CD8-positive, alpha-beta memory T cell (primary cell): ENCODE measurements at places on chromosomes 6 and 20. TPM values are rescaled to one million over a fixed set of nuclear protein-coding genes. Genes with fewer than 3 reads are reported as not detected.

DNA sequence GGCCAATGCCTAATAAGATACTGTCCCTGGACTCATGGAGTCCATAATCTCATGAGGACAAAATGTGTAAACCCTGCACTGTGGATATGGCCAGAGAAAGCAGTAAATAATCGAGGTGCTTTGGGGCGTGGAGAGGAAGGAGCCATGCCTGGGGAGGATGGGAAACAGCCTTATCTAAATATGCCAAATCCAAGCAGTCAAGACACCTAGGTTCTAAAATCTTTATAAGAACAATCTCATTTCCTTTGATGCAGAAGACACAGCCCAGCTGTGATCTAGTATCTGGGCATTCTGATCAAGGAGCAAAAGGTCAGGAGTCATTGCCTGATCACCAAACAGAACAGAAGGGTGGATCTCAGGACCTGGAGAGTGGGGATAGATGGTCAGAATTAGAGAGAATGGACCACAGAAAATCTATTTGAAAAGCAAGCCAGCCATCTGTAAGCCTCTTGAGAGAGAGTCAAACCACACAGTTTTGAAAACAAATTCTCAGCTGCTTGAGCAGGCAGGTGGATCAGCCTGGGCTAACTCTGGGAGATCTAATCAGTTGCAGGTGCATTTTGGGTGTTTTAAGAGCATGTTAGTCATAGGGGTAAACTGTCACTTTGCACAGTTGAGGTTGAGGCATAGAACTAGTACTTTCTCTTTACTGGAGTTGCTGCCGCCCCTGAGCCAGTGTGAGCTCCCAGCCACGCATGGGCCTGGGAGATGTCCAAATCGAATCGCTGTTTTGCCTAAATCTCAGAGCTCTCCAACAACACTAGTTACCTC is 130.8 kb upstream of the TNFAIP3 start:
- no peaks in the 10 kb centered on the region for H3K27me3 ChIP-seq
- no peak overlapping the region for H3K27ac ChIP-seq
- DNase-seq, result no peak

DNA sequence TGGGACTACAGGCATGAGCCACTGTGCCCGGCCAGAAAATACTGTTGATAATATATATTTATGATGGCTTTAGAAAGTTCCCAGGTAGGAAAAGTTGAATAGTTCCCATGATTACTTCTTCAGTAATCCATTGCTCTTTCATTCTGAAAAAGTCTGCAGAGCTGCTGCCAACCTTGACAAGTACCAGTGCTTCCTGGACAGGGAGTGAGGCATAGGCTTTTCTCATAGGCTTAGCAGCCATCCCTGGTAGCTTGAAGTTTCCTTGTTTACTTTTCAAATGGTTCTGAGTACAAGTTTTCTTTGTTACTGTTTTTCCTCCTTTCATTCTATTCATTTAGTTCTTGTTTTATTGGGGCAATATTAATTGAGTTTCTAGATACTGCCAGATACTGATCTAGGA is 7.8 kb downstream of the RWDD1 start:
- no peak overlapping the region for H3K27ac ChIP-seq
- no peaks in the 10 kb centered on the region for H3K4me1 ChIP-seq
- H3K4me3 ChIP-seq, result no peak overlapping the region
- no peaks in the 10 kb centered on the region for H3K27me3 ChIP-seq
- no peak for DNase-seq

DNA sequence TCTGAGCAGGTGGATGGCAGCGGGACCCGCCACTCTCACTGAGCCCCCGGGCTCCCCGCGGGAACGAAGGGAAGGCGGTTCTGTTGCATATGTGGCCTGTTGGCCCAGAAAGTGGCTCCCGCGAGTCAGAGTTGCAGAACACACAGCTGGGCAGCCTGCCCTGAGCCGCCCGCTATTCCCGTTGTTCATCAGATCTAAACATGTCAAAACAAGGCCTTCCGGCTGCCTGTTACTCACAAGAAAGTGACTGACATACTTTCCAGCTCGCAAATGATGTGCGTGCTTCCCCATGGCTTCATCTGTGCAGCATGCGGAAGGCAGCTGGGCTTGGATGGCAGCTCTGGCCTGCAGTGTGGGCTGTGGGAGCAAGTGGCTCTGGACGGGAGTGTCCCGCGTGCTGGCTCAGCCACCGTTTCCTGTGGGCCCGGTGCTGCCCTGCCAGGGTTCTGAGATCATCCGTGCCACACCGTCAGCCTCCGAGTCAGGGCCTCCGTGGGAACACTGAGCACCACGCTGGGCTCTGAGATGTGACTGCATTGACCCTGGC is 227.3 kb downstream of the ERMARD start:
- no peak overlapping the region for H3K27ac ChIP-seq
- no peaks in the 10 kb centered on the region for H3K27me3 ChIP-seq
- no peaks in the 10 kb centered on the region for H3K4me1 ChIP-seq
- no peak overlapping the region for H3K4me3 ChIP-seq
- H3K36me3 ChIP-seq, result no peaks in the 10 kb centered on the region

DNA sequence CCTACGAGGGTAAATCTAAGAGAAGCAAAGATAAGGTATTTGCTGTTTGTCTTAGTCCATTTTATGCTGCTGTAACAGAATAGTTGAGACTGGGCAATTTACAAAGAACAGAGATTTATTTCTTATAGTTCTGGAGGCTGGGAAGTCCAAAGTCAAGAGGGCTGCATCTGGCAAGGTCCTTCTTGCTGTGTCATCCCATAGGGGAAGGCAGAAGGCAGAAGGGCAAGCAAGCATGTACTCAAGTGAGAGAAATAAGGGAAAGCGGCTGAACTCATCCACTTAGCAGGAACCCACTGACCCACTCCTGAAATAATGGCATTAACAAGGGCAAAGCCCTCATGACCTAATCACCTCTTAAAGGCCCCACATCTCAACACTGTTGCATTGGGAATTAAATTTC is 102.7 kb downstream of the AGPAT4 start:
- H3K27ac ChIP-seq, result no peak overlapping the region
- no peak overlapping the region for H3K4me3 ChIP-seq

DNA sequence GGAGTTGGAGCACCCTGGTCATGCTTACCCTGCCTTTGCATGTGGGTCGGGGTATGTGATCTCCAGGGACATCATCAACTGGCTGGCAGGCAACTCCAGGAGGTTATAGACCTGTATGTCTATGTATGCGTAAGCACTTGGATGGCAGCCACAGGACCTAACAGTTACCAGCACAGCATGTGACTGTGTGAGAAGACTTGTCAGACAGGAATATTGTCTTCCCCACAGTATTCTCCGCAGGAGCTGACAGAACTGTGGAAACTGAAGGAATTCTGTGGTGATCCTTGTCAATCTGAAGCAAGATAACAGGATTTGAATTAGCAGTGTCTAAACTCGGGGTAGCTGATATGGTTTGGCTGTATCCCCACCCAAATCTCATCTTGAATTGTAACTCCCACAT is 59.2 kb downstream of the TMEM244 start:
- H3K4me3 ChIP-seq, result no peak overlapping the region
- DNase-seq, result no peak
- no peaks in the 10 kb centered on the region for H3K4me1 ChIP-seq
- no peaks in the 10 kb centered on the region for H3K27me3 ChIP-seq

GRCh38 chr6:89611666-89612065 is 26.9 kb downstream of the LYRM2 start:
- no peaks in the 10 kb centered on the region for H3K4me1 ChIP-seq
- no peaks in the 10 kb centered on the region for H3K36me3 ChIP-seq
- H3K27me3 ChIP-seq, result no peaks in the 10 kb centered on the region
- H3K4me3 ChIP-seq, result no peak overlapping the region

DNA sequence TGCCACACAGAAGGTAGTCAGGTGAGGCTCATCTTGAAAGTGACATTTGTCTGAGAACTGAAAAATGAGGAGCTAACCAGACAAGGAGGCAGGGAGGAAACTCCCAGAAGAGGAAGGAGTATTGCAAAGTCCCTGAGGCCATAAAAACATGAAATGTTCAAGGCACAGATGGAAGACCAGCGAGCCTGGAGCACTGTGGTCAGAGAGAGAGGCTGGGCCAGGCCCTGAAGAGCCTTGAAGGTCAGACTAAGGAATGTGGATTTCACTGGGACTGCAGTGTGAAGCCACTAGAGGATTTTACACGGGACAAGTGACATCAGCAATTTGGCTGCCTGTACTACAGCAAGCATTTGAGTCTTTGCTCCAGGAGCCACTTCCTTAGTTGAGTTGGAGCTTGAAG is 21.1 kb upstream of the TMEM181 start:
- DNase-seq, result no peak
- no peak overlapping the region for H3K27ac ChIP-seq
- no peak overlapping the region for H3K4me3 ChIP-seq

- H3K27me3 ChIP-seq, result peaks cover 3% of the 10 kb centered on the region
- DNase-seq, result no peak
- no peaks in the 10 kb centered on the region for H3K36me3 ChIP-seq
- H3K27ac ChIP-seq, result no peak overlapping the region
These were observed 13.5 kb downstream of the TTBK1 start for GRCh38 chr6:43256670-43257366.

DNA sequence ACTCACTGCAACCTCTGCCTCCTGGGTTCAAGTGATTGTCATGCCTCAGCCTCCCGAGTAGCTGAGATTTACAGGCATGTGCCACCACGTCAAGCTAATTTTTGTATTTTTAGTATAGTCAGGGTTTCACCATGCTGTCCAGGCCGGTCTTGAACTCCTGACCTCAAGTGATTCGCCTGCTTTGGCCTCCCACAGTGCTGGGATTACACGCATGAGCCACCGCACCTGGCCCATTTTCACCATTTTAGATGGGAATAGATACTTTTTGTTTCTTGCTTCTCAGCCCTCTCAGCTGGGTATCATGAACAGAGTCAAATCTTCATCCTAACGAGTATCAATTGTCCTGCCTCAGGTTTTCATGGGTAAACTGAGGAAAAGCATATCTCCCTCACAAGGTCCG is 235.0 kb downstream of the CDC5L start:
- H3K4me3 ChIP-seq, result no peak overlapping the region
- H3K27me3 ChIP-seq, result no peaks in the 10 kb centered on the region
- no peak overlapping the region for H3K27ac ChIP-seq
- DNase-seq, result no peak

- H3K4me3 ChIP-seq, result no peak overlapping the region
- no peak for DNase-seq
- peak overlapping the region; percentile 35 for H3K27ac ChIP-seq
- no peaks in the 10 kb centered on the region for H3K36me3 ChIP-seq
- H3K4me1 ChIP-seq, result peaks cover 70% of the 10 kb centered on the region
- no peaks in the 10 kb centered on the region for H3K27me3 ChIP-seq
These were observed 243.1 kb upstream of the PREP start for GRCh38 chr6:105645958-105646357.

GRCh38 chr6:139917951-139918630 is 543.6 kb upstream of the CITED2 start:
- H3K4me3 ChIP-seq, result no peak overlapping the region
- no peak for DNase-seq
- H3K27ac ChIP-seq, result no peak overlapping the region

GRCh38 chr6:40909811-40910210 is 129.2 kb downstream of the UNC5CL start:
- H3K27ac ChIP-seq, result no peak overlapping the region

- DNase-seq, result no peak
- H3K27me3 ChIP-seq, result no peaks in the 10 kb centered on the region
- no peak overlapping the region for H3K27ac ChIP-seq
- H3K4me3 ChIP-seq, result no peak overlapping the region
- H3K36me3 ChIP-seq, result no peaks in the 10 kb centered on the region
- H3K4me1 ChIP-seq, result no peaks in the 10 kb centered on the region
These were observed 68.2 kb downstream of the COL9A1 start for GRCh38 chr6:70234561-70235236.

The OLIG3 gene
- 0.40 TPM for total RNA-seq

The PTCHD4 gene
- not detected for total RNA-seq

The IRAK1BP1 gene
- 3.1 TPM for total RNA-seq

The PRL gene
- not detected for total RNA-seq

The OPRM1 gene
- total RNA-seq, result not detected

The TBC1D22B gene
- 14.4 TPM for total RNA-seq
